ENCODE measurements at places on chromosomes 7 and 10. TPM values are rescaled to one million over a fixed set of nuclear protein-coding genes. Genes with fewer than 3 reads are reported as not detected.

PRKCQ gene
- polyA plus RNA-seq, result 3.7 TPM

ABCB4 gene
- 1.0 TPM for polyA plus RNA-seq

TRIL gene
- 6.3 TPM for polyA plus RNA-seq

RNF148 gene
- polyA plus RNA-seq, result 0.12 TPM

PRKG1 gene
- 12.0 TPM for polyA plus RNA-seq

RPEL1 gene
- polyA plus RNA-seq, result 0.09 TPM

ATP6V0A4 gene
- polyA plus RNA-seq, result 0.12 TPM

FGFR2 gene
- 23.6 TPM for polyA plus RNA-seq

SLC29A3 gene
- 16.2 TPM for polyA plus RNA-seq

LIPM gene
- 0.04 TPM for polyA plus RNA-seq

ABCB1 gene
- 7.0 TPM for polyA plus RNA-seq

MMP21 gene
- 0.28 TPM for polyA plus RNA-seq

AGMO gene
- polyA plus RNA-seq, result 12.7 TPM

OR2A5 gene
- polyA plus RNA-seq, result under 0.01 TPM

PHYHIPL gene
- 19.1 TPM for polyA plus RNA-seq

GBX1 gene
- polyA plus RNA-seq, result 0.07 TPM

FAM180A gene
- not detected for polyA plus RNA-seq

IFIT2 gene
- polyA plus RNA-seq, result 3.7 TPM

TFEC gene
- 132 TPM for polyA plus RNA-seq

WDR86 gene
- polyA plus RNA-seq, result 12.0 TPM
